ENCODE measurements at places on chromosomes 7 and 10.

GRCh38 chr7:57638666-57639065 is 188.7 kb downstream of the ZNF716 start:
- no peak overlapping the region for H3K27ac ChIP-seq
- no peaks in the 10 kb centered on the region for H3K4me1 ChIP-seq
- H3K4me3 ChIP-seq, result no peak overlapping the region
- no peaks in the 10 kb centered on the region for H3K27me3 ChIP-seq
- H3K36me3 ChIP-seq, result no peaks in the 10 kb centered on the region
- DNase-seq, result no peak

DNA sequence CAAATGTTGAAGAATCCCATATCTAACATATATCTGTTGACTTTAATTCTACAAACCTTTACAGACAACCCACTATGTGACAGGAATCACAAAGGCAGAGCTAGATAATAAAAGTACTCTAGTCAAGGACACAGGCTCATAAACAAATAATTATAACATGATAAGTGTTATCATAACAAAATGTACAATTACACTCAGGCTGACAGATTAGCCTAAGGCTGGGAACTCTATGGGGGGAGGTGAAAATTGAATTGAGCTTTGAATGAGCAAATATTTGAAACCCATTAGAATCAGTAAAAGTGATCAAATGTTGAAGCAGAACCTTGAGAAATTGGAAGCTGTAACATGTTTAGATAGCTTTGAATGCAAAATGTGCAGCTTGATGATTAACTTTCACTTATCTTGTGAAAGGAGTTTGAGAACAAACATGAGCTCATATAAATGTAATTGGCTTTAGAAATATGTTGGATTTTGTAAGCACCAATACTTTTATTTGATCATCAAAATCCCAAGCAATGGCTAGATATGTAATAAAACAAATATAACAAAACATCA is 970.2 kb downstream of the SORCS3 start:
- no peaks in the 10 kb centered on the region for H3K4me1 ChIP-seq
- H3K36me3 ChIP-seq, result no peaks in the 10 kb centered on the region
- H3K4me3 ChIP-seq, result no peak overlapping the region
- H3K27ac ChIP-seq, result no peak overlapping the region
- no peaks in the 10 kb centered on the region for H3K27me3 ChIP-seq
- no peak for DNase-seq

- no peaks in the 10 kb centered on the region for H3K36me3 ChIP-seq
- no peak overlapping the region for H3K27ac ChIP-seq
- no peaks in the 10 kb centered on the region for H3K27me3 ChIP-seq
- no peak for DNase-seq
Measured at GRCh38 chr10:78066012-78066411, 32.3 kb downstream of the RPS24 start.

DNA sequence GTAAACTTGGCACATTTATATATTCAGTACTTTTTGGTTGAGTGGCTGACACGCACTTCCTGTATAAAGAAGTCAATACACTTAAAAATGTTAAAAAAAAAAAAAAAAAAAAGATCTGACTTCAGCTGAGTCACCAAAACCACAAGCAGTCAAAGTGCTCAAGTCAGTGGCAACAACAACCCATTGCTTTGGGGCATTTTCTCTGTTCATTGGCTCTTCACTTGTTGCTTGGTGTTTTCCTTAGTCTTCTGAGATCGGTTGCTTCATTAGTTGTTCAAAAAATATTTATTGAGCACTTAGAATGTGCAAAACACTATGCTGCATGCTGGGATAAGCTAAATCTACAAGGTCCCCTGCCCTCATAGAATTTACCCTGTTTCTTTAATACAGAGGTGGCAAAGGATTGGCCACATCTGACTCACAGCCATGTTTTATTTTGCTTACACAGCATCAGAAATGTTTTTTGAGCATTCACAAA is 63.7 kb downstream of the ZNRF2 start:
- H3K4me1 ChIP-seq, result peaks cover 43% of the 10 kb centered on the region
- H3K27ac ChIP-seq, result peak overlapping the region; percentile 36
- no peaks in the 10 kb centered on the region for H3K36me3 ChIP-seq

- H3K27ac ChIP-seq, result no peak overlapping the region
- H3K4me3 ChIP-seq, result no peak overlapping the region
Measured at GRCh38 chr10:6346631-6347030, 143.9 kb downstream of the PFKFB3 start.

GRCh38 chr10:126016882-126017281 is 120.5 kb downstream of the FANK1 start:
- no peaks in the 10 kb centered on the region for H3K36me3 ChIP-seq
- no peak for DNase-seq
- no peak overlapping the region for H3K4me3 ChIP-seq
- H3K27me3 ChIP-seq, result no peaks in the 10 kb centered on the region

GRCh38 chr10:83289373-83289772 is 849.9 kb upstream of the GHITM start:
- H3K4me3 ChIP-seq, result no peak overlapping the region
- DNase-seq, result no peak
- no peaks in the 10 kb centered on the region for H3K4me1 ChIP-seq
- H3K27ac ChIP-seq, result no peak overlapping the region
- no peaks in the 10 kb centered on the region for H3K36me3 ChIP-seq

DNA sequence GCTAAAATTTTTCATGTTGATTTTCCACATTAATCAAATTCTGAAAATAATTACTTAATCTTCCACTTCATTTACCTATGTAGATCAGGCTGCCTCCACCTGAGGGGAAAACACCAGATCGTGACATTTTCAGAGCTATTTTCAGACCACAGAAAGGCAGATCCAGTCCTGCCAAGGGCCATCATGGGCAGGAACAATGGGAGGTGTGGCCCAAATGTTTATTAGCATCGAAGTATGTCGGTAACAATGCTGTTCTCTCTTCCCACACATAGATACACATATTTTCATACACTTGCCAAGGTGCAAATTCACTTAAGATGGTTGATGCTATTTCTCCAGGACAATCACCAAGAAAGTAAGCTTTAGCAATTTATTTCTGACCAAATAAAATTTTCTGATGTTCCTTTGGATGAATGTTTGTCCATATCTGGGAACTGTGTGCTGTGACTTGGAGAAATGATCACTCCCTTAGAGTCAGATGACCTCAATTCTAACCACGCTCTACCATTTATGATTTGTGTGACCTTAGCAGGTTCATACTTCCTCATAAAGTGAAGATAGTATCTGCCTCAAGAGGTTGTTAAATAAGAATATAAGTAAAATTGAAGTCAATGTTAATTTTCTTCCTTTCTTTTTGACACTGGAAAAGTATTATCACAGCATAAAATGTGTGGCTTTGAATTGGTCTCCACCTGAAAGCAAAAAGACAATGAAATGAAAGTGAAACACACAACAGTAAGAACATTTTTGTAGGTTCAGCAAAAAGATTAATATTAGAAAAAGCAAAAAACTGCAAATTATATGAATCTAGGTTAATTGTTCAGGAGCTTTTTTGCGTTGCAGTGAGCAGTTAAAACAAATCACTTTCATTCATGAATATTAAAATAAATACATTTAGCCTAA is 310.4 kb upstream of the PHF14 start:
- no peak overlapping the region for H3K4me3 ChIP-seq
- no peak for DNase-seq
- H3K27me3 ChIP-seq, result no peaks in the 10 kb centered on the region
- H3K27ac ChIP-seq, result no peak overlapping the region
- H3K36me3 ChIP-seq, result no peaks in the 10 kb centered on the region
- no peaks in the 10 kb centered on the region for H3K4me1 ChIP-seq

DNA sequence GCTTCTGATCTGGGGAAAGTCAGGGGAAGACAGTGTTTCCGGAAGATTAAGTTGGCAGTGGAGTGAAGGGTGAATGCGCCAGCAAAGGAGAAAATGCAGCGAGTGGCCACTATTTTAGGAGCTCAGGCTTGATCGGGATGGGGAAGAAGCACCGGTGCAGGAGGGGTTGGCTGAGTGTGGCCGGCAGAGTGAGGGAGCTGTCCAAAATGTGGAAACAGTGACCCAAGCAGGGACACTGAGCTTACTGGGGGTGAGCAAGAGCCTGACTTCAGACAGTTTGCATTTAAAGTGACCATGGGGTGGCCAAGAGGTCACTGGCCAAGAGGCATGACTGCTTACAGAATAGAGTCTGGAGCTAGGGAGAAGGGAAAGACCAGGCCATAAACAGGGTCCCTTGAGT is 79.3 kb downstream of the GOLGA7B start:
- no peak overlapping the region for H3K4me3 ChIP-seq
- DNase-seq, result no peak
- no peaks in the 10 kb centered on the region for H3K36me3 ChIP-seq
- H3K4me1 ChIP-seq, result no peaks in the 10 kb centered on the region

DNA sequence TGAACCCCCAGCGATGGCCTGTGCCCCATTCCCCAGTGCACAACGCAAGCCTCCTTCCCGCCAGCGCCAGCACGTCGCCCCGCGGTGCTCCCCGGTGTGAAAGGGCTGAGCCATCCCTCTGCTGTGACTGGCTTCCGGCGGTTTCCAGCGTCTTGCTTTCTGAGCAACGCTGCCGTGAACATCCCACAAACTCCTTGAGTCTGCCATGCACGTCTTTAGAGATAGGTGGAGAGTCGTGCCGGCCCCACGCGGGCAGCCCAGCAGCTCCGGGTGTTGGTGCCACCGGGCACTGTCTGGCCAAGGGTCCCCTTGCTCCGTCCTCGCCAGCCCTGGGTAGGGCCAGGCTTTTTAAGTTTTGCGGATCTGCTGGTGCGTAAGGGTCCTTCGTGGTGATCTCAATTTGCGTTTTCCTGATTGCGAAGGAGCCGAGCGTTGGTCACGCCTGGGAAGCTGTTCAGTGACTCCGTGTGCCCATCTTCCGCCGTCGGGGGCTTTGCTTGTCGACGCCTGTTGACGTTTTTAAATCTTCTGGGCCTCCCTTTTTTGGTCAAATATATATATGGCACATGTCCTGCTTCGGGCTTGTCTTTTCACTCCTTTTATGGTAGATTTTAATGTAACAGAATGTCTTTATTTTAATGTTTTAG is 70.6 kb downstream of the FOXL3 start:
- H3K4me3 ChIP-seq, result no peak overlapping the region
- peaks cover 5% of the 10 kb centered on the region for H3K4me1 ChIP-seq

GRCh38 chr10:44030132-44030531 is 354.8 kb downstream of the CXCL12 start:
- no peaks in the 10 kb centered on the region for H3K4me1 ChIP-seq
- no peaks in the 10 kb centered on the region for H3K36me3 ChIP-seq
- peaks cover 9% of the 10 kb centered on the region for H3K27me3 ChIP-seq
- H3K4me3 ChIP-seq, result no peak overlapping the region
- H3K27ac ChIP-seq, result no peak overlapping the region

DNA sequence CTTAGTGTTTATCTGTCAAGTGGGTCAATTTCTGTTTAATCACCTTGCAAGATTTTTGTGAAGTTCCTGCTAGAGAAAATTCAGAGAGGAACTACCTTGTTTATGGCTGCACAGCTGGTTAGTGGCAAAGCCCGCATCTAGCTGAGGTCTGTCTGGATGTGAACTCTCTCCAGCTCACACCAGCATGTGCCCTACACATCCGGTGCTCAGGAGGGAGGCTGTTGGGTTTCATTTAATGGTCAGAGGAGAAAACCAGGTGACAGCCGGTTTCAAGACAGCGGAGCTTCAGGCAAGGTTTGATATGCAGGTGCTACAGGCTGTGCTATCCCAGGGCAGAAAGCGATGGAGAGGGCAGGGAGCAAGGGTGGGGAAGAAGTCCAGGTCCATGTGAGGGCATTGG is 351.1 kb downstream of the ACTR3B start:
- no peaks in the 10 kb centered on the region for H3K36me3 ChIP-seq
- no peak overlapping the region for H3K27ac ChIP-seq
- DNase-seq, result no peak
- H3K4me3 ChIP-seq, result no peak overlapping the region
- no peaks in the 10 kb centered on the region for H3K4me1 ChIP-seq
- peaks cover 4% of the 10 kb centered on the region for H3K27me3 ChIP-seq
